GF-D8 (cell line): ENCODE measurements at places on chromosomes 13 and 19.

- DNase-seq: no peak
These were observed 67.9 kb downstream of the ATP11A start for GRCh38 chr13:112757759-112758086.

- no peak for DNase-seq
These were observed 19.3 kb upstream of the TCF3 start for GRCh38 chr19:1671716-1672037.

DNA sequence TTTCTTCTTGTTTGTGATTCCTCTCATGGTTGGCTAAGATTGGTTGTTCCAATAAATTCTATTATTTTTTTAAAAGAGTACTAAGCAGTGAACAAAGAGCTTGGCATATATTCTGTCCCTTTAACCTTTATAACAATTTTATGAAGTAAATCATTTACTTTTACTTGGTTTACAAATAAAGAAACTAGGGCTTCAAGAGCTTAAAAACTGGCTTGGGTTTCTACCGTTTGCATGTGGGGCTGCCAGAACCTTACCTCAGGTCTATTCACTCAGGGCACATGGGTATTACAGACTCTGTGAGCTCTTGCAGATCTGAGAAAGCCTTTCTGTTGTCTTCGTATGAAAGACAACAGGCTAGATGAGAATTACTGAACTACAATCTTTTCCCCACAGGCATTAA lies 13.3 kb downstream of the N4BP2L1 start:
- no peak for DNase-seq

GRCh38 chr19:41029524-41030432 lies 38.7 kb downstream of the CYP2B6 start:
- DNase-seq: no peak

DNA sequence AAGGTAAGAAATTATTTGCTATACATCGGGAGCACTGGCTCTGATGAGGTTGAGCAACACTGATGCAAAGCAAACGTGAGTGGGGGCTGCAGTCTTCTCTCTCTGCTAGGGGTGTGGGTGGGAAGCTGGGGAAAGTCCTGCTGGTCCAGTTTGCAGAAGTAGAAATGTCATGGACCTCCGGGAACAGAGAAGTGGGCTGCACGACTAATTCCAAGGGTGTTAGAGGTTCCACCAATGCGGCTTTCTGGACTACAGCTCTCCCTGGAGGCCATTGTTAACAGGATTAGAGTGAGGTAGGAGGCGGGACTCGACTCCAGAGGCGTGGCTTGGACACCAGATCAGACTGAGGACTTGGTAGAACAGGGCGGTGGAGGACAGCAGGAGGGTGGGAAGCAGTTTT lies 5.7 kb upstream of the FBXO27 start:
- no peak for DNase-seq

DNA sequence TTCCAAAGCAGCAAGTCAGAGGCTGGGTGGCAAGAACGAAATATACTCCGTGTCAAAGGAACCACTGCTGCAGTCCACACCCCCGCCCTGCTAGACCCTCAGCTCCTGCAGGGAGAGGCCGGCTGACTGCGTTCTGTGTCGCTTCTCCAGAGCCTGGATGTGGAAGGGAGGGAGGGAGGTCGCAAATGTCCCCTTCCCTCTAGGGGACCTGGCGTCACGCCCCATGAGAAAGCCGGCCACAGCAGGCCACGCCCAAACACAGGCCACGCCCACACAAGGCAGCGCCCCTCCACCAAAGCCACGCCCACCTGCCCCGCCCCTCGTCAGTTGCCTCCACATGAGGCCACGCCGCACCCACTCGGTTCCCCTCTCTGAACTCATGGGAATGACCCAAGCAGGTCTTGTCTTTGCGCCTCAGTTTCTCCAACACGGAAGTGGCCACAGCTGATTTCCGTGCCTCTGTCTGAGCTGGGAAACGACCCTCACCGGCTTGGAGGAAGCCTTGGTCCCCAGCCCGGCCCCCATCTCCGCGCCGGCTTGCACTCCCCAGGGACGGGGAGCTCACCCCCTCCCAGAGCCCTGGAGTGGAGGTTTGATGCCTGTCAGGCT lies 38.4 kb upstream of the TCF3 start:
- DNase-seq: no peak

DNA sequence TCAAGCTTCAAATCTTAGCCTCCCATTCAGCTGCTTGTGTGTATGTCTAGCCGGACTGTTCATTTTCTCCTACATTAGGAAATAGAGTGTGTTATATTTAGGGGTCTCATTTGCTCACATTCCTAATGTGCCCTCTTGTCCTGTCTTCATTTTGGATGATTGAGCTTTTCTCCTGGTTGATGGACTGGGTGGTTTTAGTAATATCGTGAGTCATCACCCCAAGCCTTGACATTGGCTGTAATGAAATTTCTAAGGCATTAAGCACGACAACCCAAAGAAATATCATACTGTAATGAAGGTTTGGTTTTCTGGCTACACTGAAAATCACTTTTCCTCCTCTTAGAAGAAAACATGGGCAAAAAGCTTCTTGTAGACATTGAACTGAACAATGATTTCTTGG lies 110.7 kb upstream of the WASF3 start:
- DNase-seq: no peak

GRCh38 chr19:10892256-10892655 lies 20.9 kb downstream of the CARM1 start:
- DNase-seq: no peak

DNA sequence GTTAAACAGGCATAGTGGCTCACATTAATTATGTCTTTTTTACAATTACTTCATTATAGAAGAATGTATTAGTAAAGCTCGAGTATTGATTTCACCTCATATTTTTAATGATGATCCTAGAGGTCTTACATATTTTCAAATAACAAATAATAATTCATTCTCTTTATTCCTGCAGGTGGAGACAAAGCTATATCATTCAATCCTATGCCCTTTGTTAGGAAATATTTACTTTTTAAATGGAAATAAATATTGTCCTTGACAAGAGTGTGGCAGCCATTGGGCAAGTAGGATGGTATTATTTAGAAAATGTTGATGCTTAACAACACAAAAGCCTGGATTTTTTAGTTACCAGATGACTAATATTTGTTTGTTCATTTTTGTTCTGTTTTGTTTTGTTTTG lies 127.6 kb downstream of the COG6 start:
- no peak for DNase-seq

- no peak for DNase-seq
These were observed 28.7 kb upstream of the KCTD15 start for GRCh38 chr19:33767898-33768413.
